ENCODE measurements at places on chromosomes 13 and 19.
A peak's percentile ranks its signal among the peaks of the same experiment; 100 is the strongest.

DNA sequence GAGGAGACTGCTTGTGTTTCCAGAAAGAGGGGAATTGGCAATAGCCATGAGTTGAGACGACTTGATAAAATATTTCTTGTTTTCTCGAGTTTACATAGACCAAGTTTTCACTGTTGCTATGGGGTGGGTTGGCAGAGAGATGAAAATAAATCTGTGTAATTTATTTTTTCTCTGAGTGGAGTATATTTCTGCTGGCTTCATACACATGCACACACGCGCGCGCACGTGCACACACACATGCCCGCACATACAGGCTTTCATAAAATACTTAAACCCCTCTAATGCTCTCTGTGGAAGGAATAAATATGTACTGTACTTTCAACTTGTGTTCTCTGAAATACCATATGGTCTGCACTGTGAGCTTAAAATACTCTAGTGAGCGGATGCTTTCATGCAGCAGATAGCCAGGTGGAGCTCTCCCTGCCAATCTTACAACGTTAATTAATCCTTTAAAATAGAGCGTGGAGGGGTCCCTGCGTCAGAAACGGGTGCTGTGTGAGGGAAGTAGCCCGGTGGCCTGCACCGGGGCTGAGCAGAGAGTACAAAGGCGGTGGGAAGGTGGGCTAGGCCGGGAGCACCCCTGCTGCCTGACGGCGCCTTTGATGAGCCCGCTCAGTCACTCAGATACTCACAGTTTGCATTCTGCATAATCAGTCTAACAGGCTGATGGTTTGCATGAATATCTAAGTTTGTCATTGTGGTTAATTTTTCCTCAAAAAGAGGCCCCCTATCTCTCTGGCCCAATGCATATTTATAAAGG, 44.1 kb downstream of the CCNE1 start:
- DNase-seq, result no peak

GRCh38 chr19:279231-279630, 12.0 kb downstream of the PLPP2 start:
- DNase-seq, result no peak

GRCh38 chr13:110633776-110634175, 18.4 kb downstream of the NAXD start:
- no peak for DNase-seq

DNA sequence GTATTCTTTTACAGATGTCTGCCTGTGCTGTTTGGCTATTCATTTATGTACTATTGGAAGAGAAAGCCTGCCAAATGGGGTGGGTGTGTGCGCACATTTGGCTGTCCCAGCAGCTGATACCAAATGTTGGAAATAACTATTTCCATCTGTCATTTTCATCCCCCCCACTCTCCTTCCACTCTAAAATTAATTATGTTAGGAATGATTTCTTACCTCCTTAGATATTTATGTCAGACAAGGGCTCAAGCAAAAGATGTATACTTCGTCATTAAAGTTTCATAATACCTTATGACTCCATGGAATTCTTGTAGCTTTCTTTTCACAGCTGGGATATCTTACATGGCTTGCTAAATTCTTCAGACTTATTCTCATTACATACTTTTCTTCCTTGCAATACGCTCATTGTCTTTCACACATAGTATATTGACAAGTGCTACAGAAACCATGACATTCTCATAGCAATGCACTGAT, 18.6 kb downstream of the ITM2B start:
- no peak for DNase-seq

DNA sequence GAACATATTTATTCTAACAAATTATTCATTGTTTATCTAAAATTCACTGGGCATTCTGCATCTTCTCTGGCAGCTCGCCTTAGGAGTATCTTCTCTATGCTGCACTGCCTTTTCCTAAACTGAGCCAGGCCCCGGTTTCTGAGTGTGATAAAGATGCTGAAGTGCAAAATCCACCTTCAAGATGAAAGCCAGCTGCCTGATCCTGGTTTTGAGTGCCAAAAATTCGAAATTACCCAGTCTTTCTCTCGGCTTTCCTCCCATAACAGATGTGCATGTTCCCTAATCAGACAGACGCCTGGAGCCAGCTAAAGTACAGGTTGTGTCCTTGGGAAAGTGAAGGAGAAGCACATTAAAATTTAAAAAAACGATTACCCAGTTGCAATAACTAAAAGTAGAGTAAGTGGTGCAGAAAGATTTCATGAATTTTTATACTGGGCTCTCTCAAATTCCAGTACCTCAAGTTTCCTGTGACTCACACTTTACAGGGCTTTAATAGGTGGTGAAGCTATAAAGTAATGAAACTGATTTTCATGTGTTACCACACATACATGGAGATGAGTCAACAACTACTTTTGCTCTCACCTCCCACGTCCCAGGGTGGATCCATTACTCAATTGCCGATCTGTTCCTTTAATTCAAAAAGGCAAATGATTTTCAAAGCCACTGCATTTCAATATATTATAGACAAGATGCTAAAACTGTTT, 65.0 kb upstream of the GTF2F2 start:
- DNase-seq, result peak; percentile 59

Data from activated naive CD8-positive, alpha-beta T cell treated with anti-CD3 and anti-CD28 coated beads, Interleukin-2, amount 50 U/mL, for 24 hours (primary cell).